ENCODE measurements at places on chromosomes 2 and 18.
A peak's percentile ranks its signal among the peaks of the same experiment; 100 is the strongest.

DNA sequence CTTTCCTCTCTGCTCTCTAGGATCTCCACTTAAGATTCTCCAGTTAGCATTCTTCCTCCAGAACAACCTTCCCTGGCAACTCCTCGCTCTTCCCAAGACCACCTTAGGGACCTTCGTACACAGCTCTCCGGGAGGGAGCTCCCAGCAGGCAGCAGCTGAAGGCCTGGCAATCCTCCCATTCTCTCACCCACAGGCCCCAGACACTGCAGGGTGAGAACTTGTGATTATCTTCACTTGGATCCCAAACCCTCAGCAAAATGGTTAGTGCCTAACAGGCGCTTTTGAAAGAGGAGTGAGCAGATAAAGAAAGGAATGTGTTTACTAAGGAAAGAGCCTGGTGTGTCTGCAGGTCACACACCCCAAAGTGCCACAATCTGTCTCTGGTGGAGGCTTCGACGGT, 83.8 kb upstream of the SNTG2 start:
- DNase-seq: no peak

DNA sequence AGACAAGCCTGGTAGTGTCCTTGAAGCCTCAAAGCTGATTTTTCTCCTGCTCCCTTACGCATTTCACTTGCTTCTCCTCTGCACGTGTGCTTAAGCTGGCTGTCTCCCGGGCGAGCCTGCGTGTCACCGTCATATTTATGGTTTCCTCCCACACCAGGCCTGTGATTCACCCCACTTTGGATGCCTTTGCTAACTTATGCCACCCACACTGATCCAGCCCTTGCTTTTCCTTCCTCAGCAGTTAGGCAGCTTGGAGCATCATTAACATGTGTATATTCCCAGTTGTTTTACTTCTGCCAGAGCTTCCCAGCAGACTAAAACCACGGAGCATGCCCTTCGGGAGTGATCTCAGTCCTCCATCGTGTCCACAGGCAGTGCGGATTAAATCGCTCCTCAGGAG, 2.2 kb downstream of the ST3GAL5 start:
- DNase-seq: no peak

- DNase-seq: no peak
These were observed 5.7 kb downstream of the RHOB start for GRCh38 chr2:20452551-20452950.

- DNase-seq: no peak
These were observed 143.3 kb upstream of the ITGA4 start for GRCh38 chr2:181313845-181314244.

- no peak for DNase-seq
These were observed 54.7 kb upstream of the GATA6 start for GRCh38 chr18:22114526-22115321.

DNA sequence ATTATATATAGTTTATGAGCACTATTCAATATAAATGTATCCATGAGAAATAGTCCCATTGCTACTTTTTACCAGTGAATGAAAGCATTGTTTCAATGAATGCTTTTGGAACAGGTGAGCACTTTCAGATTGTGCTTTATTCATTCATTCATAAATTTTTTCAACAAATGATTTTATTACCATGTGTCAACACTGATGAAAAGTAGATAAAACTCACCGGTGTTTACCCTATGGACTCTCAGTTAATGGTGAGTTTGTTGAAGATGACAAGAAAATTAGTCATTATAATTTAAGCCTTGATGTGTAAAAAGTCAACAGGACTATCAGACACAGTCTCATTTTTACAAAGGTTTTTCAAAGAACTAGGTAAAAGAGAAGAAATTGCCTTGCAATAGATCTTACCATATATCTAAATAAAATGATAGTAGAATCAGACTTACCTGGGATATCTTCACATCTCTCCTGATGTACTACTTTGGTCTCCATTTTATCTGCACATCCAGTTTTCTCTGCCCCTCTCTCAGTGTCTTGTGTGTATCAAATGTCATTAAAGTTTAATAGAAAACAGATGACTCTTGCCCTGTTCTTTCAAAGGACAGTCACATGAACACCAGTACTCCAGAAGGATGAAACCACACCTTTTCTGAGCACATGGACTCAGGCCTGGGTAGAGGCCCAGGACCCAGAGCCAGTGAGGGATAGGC, 325.3 kb upstream of the RND3 start:
- DNase-seq: no peak

GRCh38 chr2:48929571-48930301, 174.2 kb upstream of the LHCGR start:
- no peak for DNase-seq

- DNase-seq: no peak
These were observed 33.9 kb downstream of the ATL2 start for GRCh38 chr2:38343212-38343611.

DNA sequence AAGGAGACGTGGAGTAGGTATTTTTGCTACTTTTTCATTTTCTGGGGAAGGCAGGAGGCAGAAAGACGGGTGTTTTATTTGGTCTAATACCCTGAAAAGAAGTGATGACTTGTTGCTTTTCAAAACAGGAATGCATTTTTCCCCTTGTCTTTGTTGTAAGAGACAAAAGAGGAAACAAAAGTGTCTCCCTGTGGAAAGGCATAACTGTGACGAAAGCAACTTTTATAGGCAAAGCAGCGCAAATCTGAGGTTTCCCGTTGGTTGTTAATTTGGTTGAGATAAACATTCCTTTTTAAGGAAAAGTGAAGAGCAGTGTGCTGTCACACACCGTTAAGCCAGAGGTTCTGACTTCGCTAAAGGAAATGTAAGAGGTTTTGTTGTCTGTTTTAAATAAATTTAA, 3.4 kb downstream of the FZD7 start:
- no peak for DNase-seq

- DNase-seq: no peak
These were observed 216.6 kb downstream of the SS18 start for GRCh38 chr18:25873833-25874232.

DNA sequence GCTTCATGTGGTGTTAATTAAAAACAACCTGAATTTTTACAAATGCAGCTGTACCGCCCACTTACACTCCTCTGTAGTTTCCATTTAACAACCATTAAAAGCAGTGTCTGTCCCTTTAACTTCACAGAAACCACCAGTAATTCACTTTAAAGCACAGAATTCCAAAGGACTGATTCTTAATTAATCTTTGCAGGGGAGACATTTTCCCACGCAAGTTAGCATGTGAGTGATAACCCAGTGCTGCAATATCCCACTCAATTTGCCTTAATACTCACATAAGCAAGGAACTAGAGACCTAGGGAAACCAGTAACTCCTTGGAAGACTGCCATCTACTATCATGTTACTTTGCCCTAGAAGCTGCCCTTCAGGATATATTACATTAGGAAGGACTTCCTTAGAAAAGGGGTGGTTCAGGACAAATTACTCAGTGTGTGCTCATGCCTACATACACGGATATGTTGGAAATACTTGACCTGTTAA, 102.3 kb downstream of the OSR1 start:
- DNase-seq: no peak

GRCh38 chr2:176111309-176111663, 4.2 kb downstream of the HOXD11 start:
- DNase-seq: no peak

DNA sequence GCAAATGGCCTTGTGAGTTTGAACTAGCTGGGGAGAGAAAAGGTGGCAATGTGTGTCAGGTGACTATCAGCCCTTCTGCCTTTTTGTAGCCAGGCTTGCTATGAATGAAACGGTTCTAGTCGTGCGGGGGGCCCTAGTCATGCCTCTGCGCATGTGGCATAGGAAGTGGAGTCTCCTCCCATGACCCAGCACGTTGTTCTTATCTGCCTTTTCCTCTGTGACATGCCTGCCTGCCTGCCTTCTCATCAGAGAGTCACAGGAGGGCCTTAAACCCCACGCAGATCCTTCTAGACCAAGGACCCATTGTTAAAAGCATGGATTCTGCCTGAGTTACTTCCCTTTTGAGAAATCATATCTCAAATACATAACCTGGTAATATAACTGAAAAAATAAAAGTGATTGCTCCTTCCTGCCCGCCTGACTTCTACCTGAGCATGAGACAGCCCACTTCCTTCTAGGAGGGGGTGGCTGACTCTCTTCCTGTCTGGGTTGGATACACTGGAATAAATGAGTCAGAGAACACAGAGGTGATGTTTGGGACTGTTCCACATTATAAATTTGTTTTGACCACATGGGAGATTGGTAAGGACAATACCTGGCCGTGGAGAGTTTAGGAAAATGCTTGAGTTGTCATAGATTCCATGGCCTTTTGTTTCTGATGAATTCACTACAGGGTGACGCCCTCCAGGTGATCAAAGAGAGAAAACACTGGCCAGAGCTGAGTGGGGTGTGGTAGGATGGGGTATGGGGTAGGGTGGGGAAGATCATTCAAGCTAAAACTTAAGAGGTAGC, 49.8 kb downstream of the FBLN7 start:
- no peak for DNase-seq

GRCh38 chr2:64223055-64223454, 78.8 kb upstream of the PELI1 start:
- peak; percentile 40 for DNase-seq

DNA sequence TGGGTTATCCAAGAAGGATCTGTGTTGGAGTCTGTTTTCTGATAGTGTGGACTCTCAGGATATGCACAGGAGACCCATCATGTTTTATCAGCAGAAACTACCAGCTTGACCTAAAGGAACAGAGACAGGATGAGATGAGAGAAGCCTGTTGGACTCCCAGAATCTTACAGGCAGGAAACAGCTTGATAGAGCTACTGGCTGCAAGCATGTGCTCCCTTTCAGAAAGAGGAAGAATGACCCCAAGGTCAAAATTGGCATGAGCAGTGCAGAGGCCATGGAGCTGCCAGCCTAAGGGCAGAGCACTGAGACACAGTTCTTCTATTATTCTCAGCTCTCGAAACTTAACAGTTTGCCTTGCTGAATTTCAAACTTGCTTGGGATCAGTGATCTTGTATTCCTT, 135.2 kb upstream of the NFATC1 start:
- DNase-seq: no peak

GRCh38 chr18:35062408-35062807, 21.2 kb downstream of the MAPRE2 start:
- no peak for DNase-seq

GRCh38 chr2:66579186-66580126, 144.5 kb downstream of the MEIS1 start:
- no peak for DNase-seq

GRCh38 chr2:85935170-85935745, 46.5 kb upstream of the ST3GAL5 start:
- DNase-seq: no peak

DNA sequence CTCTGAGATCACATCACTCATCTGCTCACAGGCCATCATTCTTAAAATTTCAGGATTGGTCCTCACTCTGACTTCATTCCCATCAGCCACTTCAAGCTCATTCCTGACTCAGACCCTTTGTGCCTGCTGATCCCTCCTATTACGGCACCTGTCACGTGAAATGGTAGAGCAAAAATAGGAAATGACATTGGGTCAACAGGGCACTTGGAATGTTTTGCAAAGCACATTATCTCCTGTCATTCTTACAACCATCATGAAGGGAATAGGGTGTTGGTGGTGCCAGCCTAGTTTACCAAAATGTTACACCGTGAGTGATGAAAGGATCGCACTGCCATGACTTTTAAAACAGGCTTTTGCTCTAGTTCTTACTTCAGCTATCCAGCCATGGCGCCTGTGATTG, 61.1 kb downstream of the EIF5B start:
- DNase-seq: no peak

GRCh38 chr2:46569061-46569560, 89.7 kb downstream of the TMEM247 start:
- peak; percentile 80 for DNase-seq

DNA sequence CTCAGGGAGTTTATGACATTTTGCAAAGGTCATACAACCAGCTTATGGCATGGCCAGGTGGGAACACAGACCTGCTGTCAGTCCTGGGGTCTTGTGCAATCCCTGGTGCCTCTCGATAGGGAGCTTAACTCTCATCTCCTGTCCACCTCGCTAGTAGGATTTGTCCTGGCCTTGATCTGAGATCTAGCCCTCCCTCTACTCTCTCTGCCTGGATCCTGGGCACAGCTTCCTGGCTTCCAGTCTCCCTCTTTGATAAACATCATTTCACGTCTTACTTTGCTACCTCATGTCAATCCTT, 13.8 kb downstream of the GALR1 start:
- no peak for DNase-seq

DNA sequence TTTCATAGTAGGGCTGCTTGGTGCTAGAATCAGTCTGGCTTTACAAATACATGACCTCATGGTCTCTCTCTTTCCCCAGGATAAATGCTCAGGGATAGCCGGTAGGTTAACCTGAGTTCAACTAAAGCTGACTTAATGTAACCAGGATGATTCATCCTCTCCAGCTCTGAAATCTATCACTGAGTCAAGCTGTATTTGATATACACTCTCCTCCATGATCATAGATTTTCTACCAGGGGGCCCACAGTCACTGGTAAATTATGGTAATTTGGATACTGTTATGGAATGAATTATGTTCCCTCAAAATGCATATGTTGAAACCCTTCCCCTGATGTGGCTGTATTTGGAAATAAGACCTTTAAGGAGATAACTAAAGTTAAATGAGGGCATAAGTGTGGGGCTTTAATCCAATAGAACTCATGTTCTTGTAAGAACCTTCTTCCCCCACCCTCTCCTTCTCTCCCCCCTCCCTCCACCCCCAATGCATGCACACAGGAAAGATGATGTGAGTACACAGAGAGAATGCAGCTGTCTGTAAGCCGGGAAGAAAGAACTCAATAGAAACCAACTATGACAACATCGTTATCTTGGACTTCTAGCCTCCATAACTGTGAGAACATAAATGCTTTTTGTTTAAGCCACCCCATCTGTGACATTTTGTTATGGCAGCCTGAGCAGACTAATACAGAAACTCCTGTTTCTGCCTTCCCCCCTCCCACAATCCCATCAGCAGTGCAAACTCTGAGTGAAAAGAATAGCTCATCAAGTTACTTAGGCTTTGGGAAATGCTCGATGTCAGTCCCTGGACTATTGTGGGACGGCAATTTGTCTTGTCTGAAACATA, 134.9 kb upstream of the KYNU start:
- DNase-seq: no peak

DNA sequence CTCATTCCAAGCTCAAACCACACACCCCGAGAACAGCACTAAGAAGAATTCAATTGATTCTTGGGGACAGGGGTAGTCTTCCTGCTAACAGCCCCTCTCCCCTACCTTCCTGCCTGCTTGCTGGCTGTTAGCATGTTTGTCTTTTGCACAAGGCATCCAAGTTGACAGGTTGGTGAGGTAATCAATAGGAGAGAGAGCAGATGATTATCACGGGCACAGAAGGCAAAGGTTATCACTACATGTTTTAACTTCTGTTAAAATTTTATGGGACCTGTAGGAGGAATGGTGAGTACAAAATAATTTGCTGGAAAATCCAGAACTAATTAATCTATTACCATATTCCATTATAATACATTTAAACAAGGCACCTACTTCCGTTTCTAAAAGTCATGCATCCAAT, 442.1 kb upstream of the TCF4 start:
- no peak for DNase-seq

Data from CD14-positive monocyte (primary cell).